ENCODE measurements at places on chromosomes 6 and 20. TPM values are rescaled to one million over a fixed set of nuclear protein-coding genes. Genes with fewer than 3 reads are reported as not detected.

SPATS1 gene
- total RNA-seq: not detected

TFAP2D gene
- total RNA-seq: not detected

CALHM6 gene
- not detected for total RNA-seq

HTR1E gene
- not detected for total RNA-seq

POPDC3 gene
- total RNA-seq: 7.3 TPM

ARMH2 gene
- not detected for total RNA-seq

CFAP206 gene
- total RNA-seq: 0.27 TPM

HFE gene
- 5.2 TPM for total RNA-seq

SYCP2L gene
- not detected for total RNA-seq

TNXB gene
- 4.3 TPM for total RNA-seq

MUC21 gene
- total RNA-seq: not detected

FGD2 gene
- not detected for total RNA-seq

APOBEC2 gene
- not detected for total RNA-seq

PPP1R14C gene
- 38.7 TPM for total RNA-seq

LZTS3 gene
- total RNA-seq: 5.3 TPM

TLDC2 gene
- not detected for total RNA-seq

SIGLEC1 gene
- total RNA-seq: not detected

MSH5 gene
- total RNA-seq: 36.6 TPM

BCAS1 gene
- total RNA-seq: not detected

MICB gene
- 4.3 TPM for total RNA-seq

SLC24A3 gene
- total RNA-seq: not detected

SPATA25 gene
- 0.72 TPM for total RNA-seq

MAK gene
- not detected for total RNA-seq

PREX1 gene
- 0.05 TPM for total RNA-seq

HRH3 gene
- not detected for total RNA-seq

RBM24 gene
- not detected for total RNA-seq

TINAG gene
- total RNA-seq: not detected

FOXA2 gene
- total RNA-seq: 1.4 TPM

SLX4IP gene
- total RNA-seq: 12.9 TPM

SEL1L2 gene
- not detected for total RNA-seq

TMEM239 gene
- not detected for total RNA-seq

FOXP4 gene
- total RNA-seq: 16.5 TPM

SYCP2 gene
- 0.35 TPM for total RNA-seq

HACE1 gene
- total RNA-seq: 8.3 TPM

MRAP2 gene
- total RNA-seq: 0.15 TPM

PDYN gene
- total RNA-seq: not detected

LAMA2 gene
- 3.9 TPM for total RNA-seq

OPN5 gene
- total RNA-seq: not detected

C6orf15 gene
- not detected for total RNA-seq

VNN1 gene
- 5.4 TPM for total RNA-seq

SRSF12 gene
- total RNA-seq: 1.1 TPM

SLC35D3 gene
- total RNA-seq: not detected

SLPI gene
- total RNA-seq: 273 TPM
